ENCODE measurements at places on chromosomes 2 and 18.

GRCh38 chr2:224884188-224884587 is 158.1 kb downstream of the DOCK10 start:
- DNase-seq, result no peak

DNA sequence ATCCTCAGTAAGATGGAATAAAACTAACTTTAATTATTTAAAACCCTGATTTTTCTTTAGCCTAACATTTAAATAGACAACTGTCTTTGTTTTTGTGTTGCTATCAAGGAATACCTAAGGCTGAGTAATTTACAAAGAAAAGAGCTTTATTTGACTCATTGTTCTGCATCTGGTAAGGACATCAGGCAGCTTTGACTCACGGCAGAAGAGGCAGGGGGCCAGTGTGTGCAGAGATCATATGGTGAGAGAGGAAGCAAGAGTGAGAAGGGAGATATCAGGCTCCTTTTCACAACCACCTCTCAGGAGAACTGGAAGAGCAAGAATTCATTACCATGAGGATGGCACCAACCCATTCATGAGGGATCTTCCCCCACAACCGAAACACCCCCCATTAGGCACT is 64.6 kb upstream of the TFPI start:
- DNase-seq, result no peak

- DNase-seq, result no peak
Observed at GRCh38 chr2:23565814-23566213, 180.8 kb downstream of the KLHL29 start.

DNA sequence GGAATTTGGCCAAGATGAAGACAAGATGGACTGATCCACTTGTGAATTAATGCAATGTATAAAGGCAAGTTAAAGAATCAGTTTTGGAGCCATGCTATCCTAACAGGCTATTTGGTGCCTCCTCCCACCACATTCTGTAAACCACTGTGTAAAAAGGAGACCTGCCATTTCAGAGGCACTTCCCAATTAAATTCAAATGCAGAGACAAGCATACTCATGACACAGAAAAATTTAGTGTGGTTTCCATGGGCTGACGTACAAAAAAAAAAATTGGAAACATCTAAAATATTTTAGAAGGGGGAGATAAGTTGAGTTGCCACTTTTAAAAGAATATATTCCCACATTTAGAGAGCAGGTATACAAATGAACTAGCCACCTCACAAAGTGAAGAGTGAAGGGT is 112.1 kb downstream of the TCF4 start:
- DNase-seq, result no peak
